RWPE2 (cell line): ENCODE measurements at places on chromosomes 4 and X.

DNA sequence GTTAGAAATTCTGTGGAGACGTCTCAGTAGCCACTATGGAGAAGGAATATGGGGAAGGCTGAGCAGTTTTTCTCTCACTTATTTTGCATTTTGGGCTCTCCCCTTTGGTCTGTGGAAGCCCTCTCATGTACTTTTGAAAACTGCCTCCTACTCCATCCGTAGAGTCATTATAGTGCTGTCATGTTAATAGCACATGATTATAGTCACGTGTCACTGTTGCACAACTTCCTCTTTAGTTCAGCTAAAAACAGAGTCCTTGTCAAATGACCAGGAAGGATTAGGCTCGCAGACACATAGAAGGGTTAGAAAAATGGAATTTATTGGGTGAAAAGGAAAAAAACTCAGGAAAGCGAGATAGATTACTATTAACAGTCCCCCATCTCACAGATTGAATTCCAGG lies 258.2 kb upstream of the CXorf51A start:
- DNase-seq: no peak

DNA sequence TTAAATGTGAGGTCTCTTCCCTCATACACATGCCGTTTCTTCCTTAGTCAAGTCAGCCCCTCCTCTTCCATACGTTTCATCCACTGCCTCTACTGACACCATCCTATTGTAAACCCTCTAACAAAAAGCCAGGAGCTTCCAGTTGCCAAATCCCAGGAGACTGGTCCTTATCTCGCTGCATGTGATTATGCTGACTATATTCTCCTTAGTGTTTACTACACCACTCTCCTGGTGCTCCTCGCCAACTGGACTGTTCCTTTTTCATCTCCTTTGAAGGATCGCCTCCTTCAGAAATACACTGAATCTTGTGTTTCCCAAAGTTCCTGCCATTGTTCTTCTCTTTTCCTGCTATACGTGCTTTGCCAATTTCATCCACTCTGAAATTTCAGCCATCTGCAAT lies 27.7 kb downstream of the MAML3 start:
- DNase-seq: no peak

DNA sequence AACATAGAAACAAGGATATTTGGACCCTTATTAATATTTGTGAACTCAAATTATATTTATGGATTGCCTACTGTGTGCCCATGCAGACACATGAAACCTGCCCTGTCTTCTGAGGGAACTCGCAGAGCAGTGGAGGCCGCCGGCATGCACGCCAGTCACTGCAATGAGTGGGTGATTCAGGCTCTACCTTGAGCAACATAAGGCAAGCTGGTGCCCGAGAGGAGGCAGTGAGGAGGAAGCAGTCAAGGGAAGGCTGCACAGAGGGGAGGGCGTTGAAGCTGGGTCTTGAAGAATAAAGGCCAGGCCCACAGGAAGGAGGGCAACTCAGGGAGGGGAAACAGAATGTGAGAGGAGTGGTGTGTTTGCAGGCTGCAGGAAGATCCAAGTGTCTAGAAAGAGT lies 52.8 kb downstream of the PPEF2 start:
- no peak for DNase-seq

DNA sequence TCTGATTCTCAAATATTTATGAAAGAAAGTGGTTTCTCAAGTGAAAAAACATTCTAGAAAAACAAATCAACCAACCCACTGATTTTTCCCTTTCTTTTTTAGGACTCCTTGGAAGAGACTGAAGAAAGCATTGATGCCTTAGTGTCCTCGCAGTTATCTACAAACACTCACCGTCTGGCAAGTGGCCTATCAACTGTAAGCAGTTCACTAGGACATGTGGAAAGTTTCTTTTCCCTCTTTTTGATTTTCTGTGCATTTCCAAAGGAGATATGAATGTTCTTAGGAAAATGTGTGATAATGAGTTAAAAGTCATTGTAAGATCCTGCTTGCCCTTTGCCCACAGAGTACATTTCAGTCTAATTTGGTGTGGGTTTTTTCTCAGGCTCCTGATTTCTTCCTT lies 95.9 kb downstream of the SYTL5 start:
- no peak for DNase-seq

DNA sequence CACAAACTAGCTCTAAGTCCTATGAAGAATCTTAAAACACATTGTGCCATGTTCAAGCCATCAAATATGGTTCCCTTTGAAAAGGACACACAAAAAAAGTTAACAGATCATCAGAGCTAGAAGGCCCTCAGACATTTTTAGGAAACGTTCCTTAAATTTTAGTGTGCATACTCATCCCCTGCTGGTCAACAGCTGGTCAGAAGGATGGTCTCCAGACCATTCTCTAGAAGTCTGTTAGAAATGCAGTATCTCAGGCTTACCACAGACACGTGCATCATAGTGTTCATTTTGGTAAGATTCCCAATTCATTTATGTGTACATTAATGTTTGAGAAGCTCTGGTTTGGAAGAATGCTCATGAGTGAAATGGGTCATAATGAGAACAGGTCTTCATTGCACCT lies 523.1 kb downstream of the INPP4B start:
- DNase-seq: no peak

GRCh38 chr4:56870946-56871345 lies 36.8 kb upstream of the REST start:
- no peak for DNase-seq

- no peak for DNase-seq
Observed at GRCh38 chr4:108543359-108543968, 76.9 kb upstream of the RPL34 start.

DNA sequence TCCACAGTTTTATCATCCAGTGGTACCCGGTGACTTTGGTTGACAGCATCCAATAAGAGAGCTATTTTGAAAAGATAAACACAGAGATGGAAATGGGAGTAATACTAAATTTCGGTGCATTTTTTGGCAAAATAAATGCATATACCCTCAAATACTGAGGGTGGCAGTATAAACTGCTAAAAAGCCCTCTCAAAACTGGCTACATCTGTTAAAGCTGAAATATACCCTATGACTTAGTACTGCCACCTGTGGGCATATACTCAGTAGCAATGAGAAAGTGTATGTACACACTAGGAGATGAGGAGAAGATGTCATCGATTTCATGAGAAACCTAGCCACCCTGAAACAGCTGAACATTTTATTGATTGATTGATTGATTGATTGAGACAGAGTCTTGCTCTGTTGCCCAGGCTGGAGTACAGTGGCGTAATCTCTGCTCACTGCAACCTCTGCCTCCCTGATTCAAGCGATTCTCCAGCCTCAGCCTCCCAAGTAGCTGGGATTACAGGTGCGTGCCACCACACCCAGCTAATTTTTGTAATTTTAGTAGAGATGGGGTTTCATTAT lies 12.2 kb upstream of the TMEM128 start:
- DNase-seq: no peak

GRCh38 chrX:69136546-69137331 lies 28.5 kb downstream of the PJA1 start:
- no peak for DNase-seq

DNA sequence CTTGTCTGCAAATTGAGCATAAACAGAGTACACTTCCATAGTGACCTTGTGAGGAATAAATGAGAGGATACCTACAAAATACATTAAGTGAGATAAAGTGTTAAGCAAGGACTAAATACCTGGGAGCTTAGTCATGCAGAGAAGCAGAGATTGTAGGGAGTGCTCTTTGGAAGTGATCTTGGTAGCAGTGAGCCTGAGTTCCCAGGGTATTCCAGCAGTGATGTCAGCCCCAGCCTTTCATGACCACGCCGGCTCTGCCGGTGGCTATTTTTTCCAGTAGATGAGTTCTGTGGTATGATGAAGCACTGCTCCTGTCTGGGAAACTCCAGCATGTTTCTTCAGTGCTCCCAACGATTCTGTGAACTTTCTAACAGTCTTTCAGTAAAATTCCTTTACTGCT lies 391.5 kb upstream of the IGFBP7 start:
- no peak for DNase-seq

- DNase-seq: no peak
Observed at GRCh38 chrX:135591871-135592270, 71.4 kb downstream of the INTS6L start.

DNA sequence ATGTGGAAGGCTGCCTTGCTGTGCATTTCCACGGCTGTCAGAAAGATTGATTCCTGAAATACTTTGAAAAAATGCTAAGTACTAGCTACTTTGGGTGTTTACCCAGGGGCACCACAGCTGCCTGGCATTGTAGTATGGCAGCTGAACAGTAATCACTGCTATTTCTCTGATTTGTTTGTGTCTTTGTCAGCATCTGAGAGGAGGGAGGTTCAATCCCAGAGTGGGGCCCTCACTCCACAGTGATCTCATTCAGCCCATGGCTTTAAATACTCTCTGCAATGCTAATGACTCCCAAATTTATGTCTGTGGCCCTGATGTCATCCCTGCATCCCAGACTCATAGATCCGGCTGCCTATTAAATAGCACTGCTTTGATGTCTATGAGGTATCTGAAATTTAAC lies 575.3 kb upstream of the MAGEB2 start:
- no peak for DNase-seq

DNA sequence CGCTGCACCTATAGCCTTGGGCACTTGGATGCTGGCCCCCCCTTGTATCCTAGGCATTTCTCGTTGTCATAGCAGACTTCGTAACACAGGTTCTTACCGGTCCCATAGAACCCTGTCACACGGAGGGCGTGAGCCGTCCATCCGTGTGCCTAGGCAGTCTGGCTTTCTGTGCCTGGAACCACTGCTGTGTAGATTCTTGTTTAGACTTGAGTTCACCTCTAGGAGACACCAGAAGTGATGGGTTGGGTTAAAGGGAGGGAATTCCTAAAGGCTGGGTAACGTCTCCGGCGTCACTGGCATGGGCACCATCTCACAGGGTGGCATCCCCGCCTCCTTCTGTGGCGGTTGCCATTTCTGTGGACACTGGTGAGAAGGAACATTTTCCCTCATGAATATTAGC lies 13.5 kb upstream of the NKX1-1 start:
- no peak for DNase-seq
